ENCODE measurements at places on chromosomes 3 and 15.

- no peak for DNase-seq
These were observed 13.3 kb downstream of the SH2D7 start for GRCh38 chr15:78105476-78106241.

DNA sequence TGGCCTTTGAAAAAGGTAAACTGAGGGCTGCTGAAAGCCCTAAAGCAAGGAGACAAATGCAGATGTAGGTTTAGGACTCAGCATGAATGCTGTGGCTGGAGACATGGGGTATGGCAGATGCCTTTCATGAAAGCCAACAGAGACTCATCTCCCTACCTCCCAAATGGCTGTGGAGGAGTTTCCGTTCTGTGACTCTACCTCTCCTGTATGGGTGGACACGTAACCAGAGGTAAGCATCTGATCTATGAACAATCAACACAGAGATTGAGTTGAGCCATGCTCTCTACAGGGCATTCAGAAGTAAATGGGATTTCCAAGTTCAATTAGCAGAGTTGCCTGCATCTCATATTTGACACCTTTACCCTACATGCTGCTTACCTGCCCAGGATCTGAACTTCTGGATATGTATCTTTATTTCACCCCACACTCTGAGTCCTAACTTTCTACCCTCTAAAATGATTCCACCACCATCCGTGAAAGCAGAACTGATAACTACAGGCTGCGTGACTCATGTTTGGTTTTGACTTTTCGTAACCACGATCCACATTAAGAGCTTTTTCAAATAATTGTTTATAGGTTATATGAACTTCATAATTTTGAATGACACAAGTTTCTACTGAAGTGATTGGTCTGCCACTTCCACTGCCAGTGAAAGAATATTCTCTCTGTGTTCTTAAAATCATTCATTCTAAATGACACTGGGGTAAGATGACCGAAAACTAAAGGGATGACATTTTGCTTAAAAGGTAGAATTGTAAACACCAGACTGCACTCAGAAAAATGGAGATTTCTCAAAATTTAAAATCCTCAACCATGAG is 1058.7 kb downstream of the FHIT start:
- no peak for DNase-seq

DNA sequence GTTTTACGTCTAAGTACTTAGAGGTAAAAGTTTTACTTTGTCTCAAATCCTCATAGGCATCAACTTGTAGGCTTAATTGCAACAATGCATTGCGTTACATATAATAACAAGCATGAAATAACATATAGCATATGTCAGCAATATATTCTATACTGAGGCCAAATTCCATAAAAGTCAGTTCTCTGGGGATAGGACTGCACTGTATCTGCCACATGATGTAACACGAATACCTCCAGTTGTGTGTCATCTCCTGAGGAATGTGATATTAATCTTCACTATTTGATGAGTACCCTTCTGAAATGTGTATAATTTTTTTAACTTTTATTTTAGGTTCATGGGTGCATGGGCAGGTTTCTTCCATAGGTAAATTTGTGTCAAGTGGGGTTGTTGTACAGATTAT is 126.4 kb downstream of the IMPG2 start:
- DNase-seq: no peak

DNA sequence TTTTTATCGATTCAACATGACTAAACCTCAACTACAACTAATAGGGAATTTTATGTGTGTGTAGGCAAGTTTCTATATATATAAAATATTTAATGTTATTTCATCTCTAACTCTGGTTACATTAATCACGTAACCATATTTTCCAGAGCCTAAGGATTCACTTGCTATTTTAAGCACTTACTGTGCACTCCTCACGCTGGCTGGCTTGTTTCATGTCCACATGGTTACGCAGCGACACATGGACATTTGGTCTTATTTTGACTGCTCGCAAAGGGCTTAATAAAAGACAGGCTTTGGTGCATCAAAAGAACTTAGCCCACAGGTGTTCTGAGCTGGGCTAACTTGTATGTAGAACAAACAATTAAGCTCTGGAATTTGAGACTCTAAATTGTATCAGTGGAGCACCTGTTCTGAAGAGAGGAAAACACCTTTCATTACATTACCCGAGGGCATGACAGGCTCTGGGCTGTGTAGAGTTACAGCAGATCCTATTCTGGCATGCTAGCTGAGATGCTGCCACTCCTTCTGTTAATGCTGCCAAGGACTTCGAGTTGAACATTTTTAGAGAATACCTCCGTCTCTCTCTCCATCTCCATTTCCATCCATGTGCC is 130.0 kb upstream of the NR2F2 start:
- no peak for DNase-seq

All from NCI-H187 treated with DMSO at 0.1 percent for 48 hours (cell line).